ENCODE measurements at places on chromosomes 5 and 9.

- no peak for DNase-seq
These were observed 250.3 kb downstream of the TRIM32 start for GRCh38 chr9:116937361-116937760.

GRCh38 chr5:163916376-163916775, 411.0 kb downstream of the MAT2B start:
- no peak for DNase-seq

DNA sequence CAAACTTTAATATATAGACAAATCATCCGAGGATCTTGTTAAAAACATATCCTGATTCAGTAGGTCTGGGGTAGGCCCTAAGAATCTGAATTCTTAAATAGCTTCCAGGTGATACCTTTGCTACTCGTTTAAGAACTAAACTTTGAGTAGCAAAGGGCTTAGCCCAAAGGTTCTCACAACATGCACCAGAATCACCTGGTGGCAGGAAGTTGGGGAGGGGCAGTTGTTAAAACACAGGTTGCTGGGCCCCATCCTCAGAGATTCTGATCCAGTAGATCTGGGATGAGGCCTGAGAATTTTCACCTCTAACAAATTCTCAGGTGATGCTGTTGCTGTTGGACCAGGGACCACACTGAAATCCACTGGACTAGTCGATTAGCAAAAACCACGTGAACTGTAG, 20.0 kb upstream of the RGMB start:
- no peak for DNase-seq

GRCh38 chr9:15433191-15433590, 10.5 kb downstream of the SNAPC3 start:
- DNase-seq = no peak

GRCh38 chr5:41346609-41347008, 133.3 kb upstream of the C6 start:
- DNase-seq = no peak

DNA sequence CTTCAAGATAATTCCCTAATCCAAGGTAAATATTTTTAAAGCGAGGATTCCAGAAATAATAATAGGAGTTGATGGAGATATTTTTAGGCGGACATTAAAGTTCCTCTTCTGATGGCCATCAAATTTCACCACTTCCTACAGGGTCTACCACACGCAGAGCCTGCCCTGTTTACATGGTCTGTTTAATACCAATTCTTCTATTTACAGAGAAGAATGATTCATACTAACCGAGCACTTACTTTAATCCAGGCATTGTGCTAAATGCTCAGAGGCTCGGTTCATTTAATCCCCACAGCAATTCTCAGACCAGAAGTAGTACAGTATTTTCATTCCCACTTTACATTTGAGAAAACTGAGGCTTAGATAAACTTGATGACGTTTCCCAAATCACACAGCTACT, 3.0 kb upstream of the ITGA1 start:
- no peak for DNase-seq

DNA sequence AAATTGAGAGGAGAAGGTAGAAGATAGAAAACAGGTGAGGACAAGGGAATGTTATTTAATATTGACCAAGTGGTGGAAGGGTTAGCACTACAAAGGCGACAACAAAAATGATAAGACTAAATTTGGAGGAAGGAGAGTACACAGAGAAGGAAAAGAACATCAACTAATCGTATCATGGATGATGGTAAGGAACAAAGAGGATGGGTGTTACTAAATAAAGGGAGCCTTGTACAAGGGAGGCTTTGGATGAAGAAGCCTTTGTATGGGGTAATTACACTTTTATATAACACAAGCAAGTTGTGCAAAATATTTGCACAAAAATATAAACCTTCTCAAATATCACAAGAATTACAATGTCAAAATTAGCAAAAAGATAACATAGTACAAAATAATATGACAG, 125.7 kb downstream of the ZNF608 start:
- DNase-seq = no peak

- no peak for DNase-seq
These were observed 3.5 kb downstream of the CCDC192 start for GRCh38 chr5:127706691-127707090.

DNA sequence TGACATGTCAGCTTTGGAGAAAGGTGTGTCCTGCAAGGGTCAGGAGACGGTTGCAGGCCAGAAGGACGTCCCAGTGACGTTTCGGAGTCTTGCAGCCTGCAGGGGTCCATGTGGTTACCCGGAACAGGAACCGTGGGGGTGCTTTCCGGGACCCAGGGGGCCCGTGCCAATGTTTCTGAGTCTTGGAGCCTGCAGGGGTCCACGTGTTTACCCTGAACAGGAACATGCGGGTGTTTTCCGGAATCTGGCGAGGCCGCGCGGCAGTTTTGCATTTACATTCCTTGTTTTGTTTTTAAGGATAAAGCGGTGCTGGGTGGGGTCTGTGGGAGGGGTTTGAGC, 30.6 kb downstream of the NKD2 start:
- DNase-seq = no peak

GRCh38 chr5:88925692-88926490, 42.9 kb upstream of the MEF2C start:
- DNase-seq = no peak

GRCh38 chr9:137333016-137333671, 31.1 kb upstream of the NRARP start:
- no peak for DNase-seq

GRCh38 chr9:105447814-105448812, at the start of gene FSD1L:
TSS of gene FSD1L (plus strand) at chr9:105448034. CDS start at chr9:105448221, 187 bp downstream.
- DNase-seq = peak; percentile 91
